ENCODE measurements at places on chromosomes 2 and 18. TPM values are rescaled to one million over a fixed set of nuclear protein-coding genes. Genes with fewer than 3 reads are reported as not detected.

Gene NTSR2
- not detected for total RNA-seq

Gene COL4A3
- total RNA-seq: not detected

Gene RHOB
- 5.9 TPM for total RNA-seq

Gene DAW1
- not detected for total RNA-seq

GRCh38 chr2:127647242-127648190, 1.6 kb downstream of the GPR17 start:
- DNase-seq: no peak

- no peak for DNase-seq
Measured at GRCh38 chr2:88069117-88069516, 1.5 kb downstream of the SMYD1 start.

- DNase-seq: no peak
Measured at GRCh38 chr2:239348563-239349452, 52.0 kb downstream of the HDAC4 start.

GRCh38 chr18:37565101-37565976, at the start of gene CELF4:
CELF4 (minus strand) TSS chr18:37565798.
- DNase-seq: no peak

GRCh38 chr2:220281771-220282170, 654.3 kb downstream of the SLC4A3 start:
- DNase-seq: no peak

All from activated naive CD4-positive, alpha-beta T cell treated with anti-CD3 and anti-CD28 coated beads, Interleukin-2, amount 50 U/mL, for 72 hours (primary cell).